ENCODE measurements at places on chromosomes 12 and 14.
A peak's percentile ranks its signal among the peaks of the same experiment; 100 is the strongest.

DNA sequence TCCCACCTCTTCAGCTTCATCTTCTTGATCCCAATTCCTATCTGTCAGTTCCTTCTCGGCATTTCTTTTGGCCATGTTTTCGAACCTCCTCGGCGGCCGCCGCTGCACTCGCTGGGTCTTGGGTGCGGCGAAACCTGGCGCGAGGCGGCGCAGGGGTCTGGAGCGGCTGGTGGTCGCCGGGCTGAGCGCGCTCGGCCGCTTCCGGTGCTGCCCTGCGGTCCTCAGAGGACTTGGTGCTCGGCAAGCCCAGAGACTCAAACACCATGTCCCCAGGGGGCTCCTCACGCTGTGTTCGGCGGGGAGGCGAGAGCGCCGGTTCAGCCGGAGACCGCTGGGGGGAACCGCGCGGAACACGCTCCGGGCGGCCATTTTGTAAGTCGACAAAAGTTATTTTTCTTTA is 51.8 kb downstream of the PPP1R36 start:
- DNase-seq: no peak

GRCh38 chr14:101133068-101133467 is 229.5 kb upstream of the RTL1 start:
- DNase-seq: no peak

GRCh38 chr14:49303946-49304516 is 282.1 kb downstream of the RPS29 start:
- DNase-seq: peak; percentile 68

DNA sequence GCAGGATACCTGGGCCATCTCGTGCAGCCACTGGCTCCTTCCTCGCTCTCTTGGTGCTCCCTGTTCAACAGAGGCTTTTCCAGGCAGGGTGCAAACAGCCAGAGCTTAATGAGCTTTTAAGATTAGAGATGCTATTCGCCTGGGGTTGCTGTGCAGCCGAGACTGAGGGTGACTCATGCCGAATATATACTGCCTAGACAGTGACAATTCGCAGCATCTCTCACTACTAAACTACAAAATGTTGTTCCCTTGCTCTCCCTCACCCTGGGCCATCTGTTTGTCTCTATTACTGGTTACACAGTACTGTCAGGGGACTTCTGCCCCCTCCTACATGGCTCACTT is 26.0 kb upstream of the TESC start:
- no peak for DNase-seq

DNA sequence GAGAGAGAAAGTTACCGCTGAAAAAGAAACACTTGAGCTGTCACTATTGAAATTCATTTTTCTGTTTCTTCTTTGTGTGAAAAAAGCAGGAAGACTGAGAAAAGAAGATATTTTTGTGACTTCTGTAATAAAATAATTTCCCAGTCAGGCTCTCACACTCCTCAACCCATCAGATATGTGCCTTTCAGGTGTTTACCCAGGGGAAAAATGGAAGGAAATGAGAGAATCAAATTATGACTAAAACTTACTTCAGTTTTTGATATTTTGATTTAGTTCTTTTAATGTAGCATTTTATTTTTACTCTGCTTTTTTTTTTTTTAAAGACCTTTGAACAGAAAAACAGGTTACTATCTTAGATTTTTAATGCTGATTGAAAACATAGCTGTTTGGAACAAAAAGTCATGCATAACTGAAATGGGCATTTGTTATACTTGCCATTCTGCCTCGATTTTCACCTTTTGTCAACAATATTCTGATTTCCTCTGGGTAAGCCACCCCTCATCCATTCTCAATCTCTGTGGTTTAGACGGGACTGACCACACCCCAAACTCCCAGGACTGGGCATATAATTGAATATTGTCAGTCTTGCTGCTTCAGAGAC is 133.2 kb upstream of the KRR1 start:
- no peak for DNase-seq

GRCh38 chr14:71959055-71959454 is 26.8 kb downstream of the RGS6 start:
- no peak for DNase-seq

- DNase-seq: no peak
Observed at GRCh38 chr12:116881325-116881876, at the start of gene HRK. Gene HRK, minus strand, starts transcription at chr12:116881441. Its CDS starts 134 bp downstream, at chr12:116881307.

DNA sequence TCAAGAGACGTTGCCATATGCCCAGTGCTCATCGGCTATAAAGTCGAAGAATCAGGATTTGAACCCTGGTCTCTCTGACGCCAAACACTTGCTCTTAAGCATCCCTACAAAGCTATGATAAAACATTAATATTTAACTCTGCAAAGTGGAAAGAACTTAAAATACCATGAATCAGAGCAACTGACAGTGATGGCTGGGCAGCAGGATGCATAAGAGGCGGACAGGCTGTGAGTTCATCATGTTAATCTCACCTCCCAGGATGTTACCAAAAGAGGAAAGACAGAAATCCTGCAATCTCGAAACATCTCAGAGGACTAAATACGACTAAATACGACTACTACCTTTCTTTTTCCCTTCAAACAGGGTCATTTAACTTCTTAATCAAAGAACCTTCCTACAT is 5.8 kb downstream of the DICER1 start:
- DNase-seq: no peak
